Right lung (tissue), 10 donors: ENCODE measurements at places on chromosomes 2 and 18. TPM values are rescaled to one million over a fixed set of nuclear protein-coding genes. Genes with fewer than 3 reads are reported as not detected.

The STPG4 gene
- 0.13 TPM for polyA plus RNA-seq

The PFN4 gene
- 3.2 TPM for polyA plus RNA-seq

The CD302 gene
- polyA plus RNA-seq, result 42.4 TPM

The DPYSL5 gene
- polyA plus RNA-seq, result 0.34 TPM

The CDH19 gene
- 0.15 TPM for polyA plus RNA-seq

The WNT6 gene
- not detected for polyA plus RNA-seq

The ACMSD gene
- 1.8 TPM for polyA plus RNA-seq

The ST8SIA5 gene
- 0.05 TPM for polyA plus RNA-seq

The ZNF514 gene
- 44.4 TPM for polyA plus RNA-seq

The KLHL30 gene
- polyA plus RNA-seq, result 0.17 TPM

The UNC80 gene
- polyA plus RNA-seq, result 1.9 TPM

The FAP gene
- 25.5 TPM for polyA plus RNA-seq

The PROKR1 gene
- 0.07 TPM for polyA plus RNA-seq

The FAM210A gene
- 16.5 TPM for polyA plus RNA-seq

The CROCC2 gene
- polyA plus RNA-seq, result 3.5 TPM

The CACNB4 gene
- polyA plus RNA-seq, result 9.3 TPM

The MYCN gene
- polyA plus RNA-seq, result 20.3 TPM
